Adrenal gland (tissue), 19 donors: ENCODE measurements at places on chromosomes 4 and X. TPM values are rescaled to one million over a fixed set of nuclear protein-coding genes. Genes with fewer than 3 reads are reported as not detected.

The FHDC1 gene
- 0.16 TPM for total RNA-seq

DNA sequence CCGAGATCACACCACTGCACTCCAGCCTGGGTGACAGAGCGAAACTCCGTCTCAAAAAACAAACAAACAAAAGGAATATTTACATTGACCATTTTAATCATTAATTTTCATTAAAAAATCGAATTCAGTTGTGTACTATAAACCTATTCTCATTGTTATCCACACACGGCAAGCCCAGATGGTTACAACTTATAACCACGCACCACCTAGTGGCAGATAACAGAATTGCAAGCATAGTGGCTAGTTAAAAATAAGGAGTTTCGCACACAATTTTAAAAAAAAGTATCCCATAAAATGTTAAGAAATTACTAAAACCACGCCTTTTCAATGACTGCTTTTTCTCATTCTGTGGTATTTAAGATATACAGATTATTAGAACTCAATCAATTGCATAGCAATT, 25.4 kb downstream of the MBNL3 start:
- no peaks in the 10 kb centered on the region for H3K4me1 ChIP-seq
- no peak overlapping the region for H3K4me3 ChIP-seq
- DNase-seq: no peak
- peaks cover 7% of the 10 kb centered on the region for H3K27me3 ChIP-seq

DNA sequence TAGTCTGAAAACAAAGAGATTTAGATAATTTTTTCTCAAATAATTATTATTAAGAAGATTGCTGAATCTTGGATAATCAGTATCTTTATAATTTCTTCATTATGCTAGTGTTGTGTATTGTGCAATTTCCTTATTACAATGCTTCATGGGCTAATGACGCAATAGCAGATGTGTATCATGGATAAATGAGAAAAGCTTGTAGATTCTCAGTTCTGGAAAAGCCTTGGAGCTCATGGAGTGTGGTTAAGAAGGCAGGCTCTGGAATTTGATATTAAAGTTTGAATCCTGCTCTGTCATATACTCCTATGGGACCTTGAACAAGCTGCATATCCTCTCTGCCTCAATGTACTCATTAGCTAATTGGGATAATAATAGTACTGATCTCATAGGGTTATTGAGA, 18.9 kb upstream of the CXCL8 start:
- no peak overlapping the region for H3K27ac ChIP-seq
- H3K4me3 ChIP-seq: no peak overlapping the region
- H3K27me3 ChIP-seq: no peaks in the 10 kb centered on the region
- H3K36me3 ChIP-seq: no peaks in the 10 kb centered on the region
- no peak for DNase-seq

DNA sequence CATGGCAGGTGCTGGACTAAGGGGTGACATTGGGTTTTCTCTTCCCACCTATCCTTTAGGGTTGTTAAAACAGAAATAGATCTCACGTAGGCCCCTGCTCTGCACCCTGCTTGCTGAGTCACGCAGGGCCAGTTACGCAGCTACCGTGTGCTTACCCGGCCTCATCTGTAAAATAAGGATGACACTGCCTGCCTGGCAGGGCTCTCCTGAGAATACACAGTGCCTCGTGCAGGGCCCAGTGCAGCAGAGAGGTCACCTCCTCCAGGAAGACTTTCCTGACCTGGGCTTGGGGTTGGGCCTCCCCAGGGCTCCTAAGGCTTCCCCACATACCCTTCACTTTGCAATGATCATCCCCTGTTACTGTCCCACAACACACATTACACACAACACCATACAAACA, 33.6 kb upstream of the JAKMIP1 start:
- H3K36me3 ChIP-seq: no peaks in the 10 kb centered on the region
- H3K4me3 ChIP-seq: no peak overlapping the region
- no peaks in the 10 kb centered on the region for H3K27me3 ChIP-seq
- H3K27ac ChIP-seq: no peak overlapping the region
- DNase-seq: no peak

DNA sequence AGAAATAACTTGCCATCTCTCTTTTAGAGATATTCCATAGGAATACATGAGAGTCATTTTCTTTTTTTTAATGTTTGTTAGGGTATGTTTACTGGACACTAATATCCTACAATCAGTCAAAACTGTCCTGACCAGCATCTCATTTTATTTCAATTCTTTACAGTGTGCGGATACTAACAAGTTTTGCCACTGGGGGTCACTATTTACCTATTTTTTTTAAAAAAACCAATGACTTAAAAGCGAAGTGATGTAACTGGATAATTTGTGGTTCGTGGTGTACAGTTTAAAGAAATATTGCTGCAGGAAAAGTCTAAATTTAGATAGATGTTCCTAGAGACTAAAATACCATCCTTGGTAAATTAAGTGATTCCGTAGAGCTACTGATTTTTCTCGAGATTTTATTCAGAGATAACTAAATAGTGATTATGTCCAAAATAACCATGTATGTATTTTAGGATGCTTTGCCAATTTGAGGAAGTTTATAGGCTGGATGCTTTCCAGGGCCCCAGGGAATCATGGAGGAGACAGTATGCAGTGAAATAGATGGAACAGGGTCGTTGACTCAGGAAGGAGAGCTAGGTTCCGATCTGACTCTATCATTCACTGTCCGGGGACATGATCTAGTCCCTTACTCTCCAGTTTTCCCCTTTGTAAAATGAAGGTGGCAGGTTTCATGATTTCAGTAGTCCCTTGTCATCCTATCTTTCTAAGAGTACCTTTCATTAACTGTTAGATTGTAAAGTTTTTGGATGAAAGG, 34.0 kb upstream of the GNPDA2 start:
- H3K4me1 ChIP-seq: no peaks in the 10 kb centered on the region
- no peak overlapping the region for H3K27ac ChIP-seq
- H3K36me3 ChIP-seq: no peaks in the 10 kb centered on the region
- H3K4me3 ChIP-seq: no peak overlapping the region
- H3K27me3 ChIP-seq: no peaks in the 10 kb centered on the region

GRCh38 chr4:152462695-152463094, 73.2 kb downstream of the FBXW7 start:
- no peak overlapping the region for H3K27ac ChIP-seq
- H3K4me1 ChIP-seq: no peaks in the 10 kb centered on the region
- H3K36me3 ChIP-seq: no peaks in the 10 kb centered on the region
- H3K27me3 ChIP-seq: no peaks in the 10 kb centered on the region
